ENCODE measurements at places on chromosomes 4 and X.

DNA sequence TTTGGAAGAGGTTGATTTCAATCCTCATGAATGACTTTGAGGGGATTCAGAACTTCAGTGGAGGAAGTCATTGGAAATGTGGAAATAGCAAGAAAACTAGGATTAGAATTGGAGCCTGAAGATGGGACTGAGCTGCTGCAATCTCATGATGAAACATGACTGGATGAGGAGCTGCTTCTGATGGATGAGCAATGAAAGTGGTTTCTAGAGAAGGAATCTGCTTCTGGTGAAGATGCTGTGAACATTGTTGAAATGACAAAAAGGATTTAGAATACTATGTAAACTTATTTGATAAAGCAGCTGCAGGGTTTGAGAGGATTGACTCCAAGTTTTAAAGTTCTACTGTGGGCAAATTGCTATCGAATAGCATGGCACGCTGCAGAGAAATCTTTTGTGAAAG lies 27.1 kb downstream of the EVC start:
- DNase-seq = no peak

- no peak for DNase-seq
Observed at GRCh38 chr4:113288696-113289095, 239.2 kb downstream of the ANK2 start.

- DNase-seq = no peak
Observed at GRCh38 chr4:24809376-24809775, 14.0 kb downstream of the SOD3 start.

DNA sequence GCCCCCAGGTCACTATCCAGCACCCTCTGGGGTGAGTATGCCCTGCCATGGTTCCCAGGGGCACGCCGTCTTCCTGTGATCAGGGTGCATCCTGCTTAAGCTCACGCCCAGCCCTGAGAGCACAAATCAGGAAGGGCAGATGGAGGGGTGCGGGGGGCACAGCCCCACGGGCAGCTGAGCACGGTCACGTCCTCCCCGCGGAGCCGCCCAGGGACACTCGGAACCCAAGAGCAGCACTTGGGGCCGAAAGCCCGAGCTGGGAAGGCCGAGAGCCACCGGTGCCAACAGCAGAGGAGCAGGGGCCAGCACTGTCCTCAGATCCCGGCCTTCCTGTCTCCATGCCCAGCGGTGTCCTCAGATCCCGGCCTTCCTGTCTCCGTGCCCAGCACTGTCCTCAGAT lies 21.5 kb downstream of the NELFA start:
- no peak for DNase-seq

- no peak for DNase-seq
Observed at GRCh38 chr4:125346616-125347015, 31.9 kb downstream of the FAT4 start.

DNA sequence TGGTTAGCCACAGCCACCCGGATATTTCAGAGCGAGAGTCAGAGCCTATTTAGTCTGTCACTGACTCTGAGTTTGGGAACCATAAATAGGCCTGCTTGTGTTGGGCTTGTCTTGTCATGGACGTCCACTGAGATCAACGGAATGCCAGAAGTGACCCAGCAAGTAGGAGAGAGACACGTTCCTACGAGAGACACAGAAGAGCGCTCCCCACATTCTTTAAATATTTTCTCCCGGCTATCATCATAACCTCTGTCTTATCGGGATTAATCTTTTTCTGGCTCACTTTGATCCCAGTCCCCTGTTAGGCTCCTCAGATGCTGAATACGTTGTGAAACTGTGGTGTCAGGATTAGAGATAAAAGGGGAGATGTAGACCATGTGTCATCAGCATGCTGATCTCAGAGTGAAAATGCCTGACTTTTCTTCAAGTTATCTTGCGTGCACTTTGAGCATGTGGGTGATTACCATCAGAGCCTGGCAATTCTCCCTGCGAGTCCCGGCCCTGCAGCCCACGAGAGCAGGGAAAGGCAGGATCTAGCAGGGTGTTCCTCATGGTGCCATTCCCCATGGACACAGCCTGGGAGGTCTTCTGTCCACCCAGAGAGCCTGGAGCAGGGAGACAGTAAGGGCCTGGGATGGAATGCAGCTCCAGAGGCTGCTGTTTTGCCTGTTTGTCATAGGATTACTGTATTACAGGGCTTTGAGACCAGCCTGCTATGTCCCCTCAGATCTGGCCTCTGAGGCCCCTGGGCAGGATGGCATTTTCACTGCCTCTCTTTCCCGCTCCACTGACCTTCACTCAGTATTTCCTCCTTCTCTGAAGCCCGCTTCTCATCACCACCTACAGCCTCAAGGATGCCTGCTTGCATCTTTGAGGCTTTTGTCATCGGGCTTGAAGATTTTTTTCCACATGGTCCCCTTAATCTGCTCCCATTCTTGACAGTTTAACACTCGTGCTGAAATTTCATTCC lies 2.8 kb upstream of the TENM3 start:
- DNase-seq = no peak

DNA sequence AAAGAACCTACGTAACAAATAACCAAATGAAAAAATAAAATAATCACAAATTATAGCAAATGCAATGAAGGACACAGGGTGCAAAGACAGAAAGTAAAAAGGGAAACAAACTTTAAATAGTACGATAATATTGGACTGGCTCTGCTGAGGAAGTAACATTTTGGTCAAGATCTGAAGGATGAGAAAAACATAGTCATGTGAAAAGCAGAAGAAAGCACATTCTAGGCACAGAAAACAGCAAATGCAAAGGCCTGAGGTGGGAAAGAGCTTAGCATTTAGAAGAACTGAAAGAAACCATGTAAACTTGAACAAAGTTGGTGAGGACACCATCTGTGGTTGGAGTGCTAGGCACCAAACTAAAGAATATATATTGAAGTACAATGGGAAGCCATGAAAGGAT lies 111.2 kb downstream of the PPP3CA start:
- DNase-seq = no peak

- DNase-seq = no peak
Observed at GRCh38 chrX:65045001-65045400, 68.8 kb upstream of the ZC4H2 start.

GRCh38 chr4:7289589-7289988 lies 97.3 kb downstream of the SORCS2 start:
- no peak for DNase-seq

GRCh38 chrX:33605997-33606396 lies 394.6 kb upstream of the DMD start:
- no peak for DNase-seq

DNA sequence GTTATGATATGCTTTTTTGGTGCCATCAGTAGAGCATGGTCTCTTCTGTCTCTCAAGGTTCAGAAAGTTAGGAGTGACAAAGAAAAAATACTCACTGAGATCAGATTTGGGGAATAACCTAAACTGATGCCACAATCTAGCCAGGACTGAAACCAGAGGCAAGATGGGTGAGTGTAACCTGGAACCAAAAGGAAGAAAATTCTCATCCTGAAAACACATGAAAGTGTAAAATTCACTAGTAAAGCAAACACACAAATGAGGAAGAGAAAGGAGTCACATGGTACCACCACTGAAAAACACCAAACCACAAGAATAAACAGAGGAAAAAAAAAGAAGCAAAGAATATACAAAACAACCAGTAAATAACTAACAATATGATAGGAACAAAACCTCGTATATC lies 96.4 kb downstream of the ANXA10 start:
- no peak for DNase-seq

GRCh38 chrX:16022580-16023200 lies 100.7 kb upstream of the GRPR start:
- no peak for DNase-seq

- no peak for DNase-seq
Observed at GRCh38 chr4:109126856-109127255, 175.6 kb downstream of the COL25A1 start.

DNA sequence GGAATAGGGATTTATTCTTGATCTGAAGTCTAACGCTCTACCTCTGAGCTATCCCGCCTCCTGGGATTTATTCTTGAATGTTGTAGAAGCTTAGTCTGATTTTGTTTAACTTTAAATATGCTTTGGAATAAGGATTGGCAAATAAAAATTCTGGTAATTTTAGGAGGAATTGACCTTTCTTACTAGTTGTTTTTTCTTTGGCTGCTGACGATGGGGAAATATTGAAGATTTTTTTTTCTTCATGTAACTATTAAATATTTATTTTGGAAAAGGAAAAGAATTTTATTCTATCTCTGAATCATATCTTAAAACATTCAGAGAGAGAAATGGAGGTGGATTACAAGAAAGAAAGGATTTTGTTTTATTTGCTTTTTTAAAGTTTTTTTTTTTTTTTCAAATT lies 122.9 kb downstream of the PDLIM5 start:
- no peak for DNase-seq

GRCh38 chr4:102533904-102534303 lies 32.7 kb downstream of the NFKB1 start:
- DNase-seq = no peak

All from left renal pelvis (tissue), 4 donors.